Activated CD8-positive, alpha-beta T cell treated with anti-CD3 and anti-CD28 coated beads for 36 hours (primary cell): ENCODE measurements at places on chromosomes 12 and 14. TPM values are rescaled to one million over a fixed set of nuclear protein-coding genes. Genes with fewer than 3 reads are reported as not detected.

- H3K4me1 ChIP-seq: no peaks in the 10 kb centered on the region
- H3K4me3 ChIP-seq: no peak overlapping the region
Observed at GRCh38 chr12:119378903-119379302, 44.4 kb downstream of the CCDC60 start.

HSPA2 gene
- 3.6 TPM for total RNA-seq

GRCh38 chr12:98767248-98767647 lies 122.2 kb downstream of the APAF1 start:
- no peak overlapping the region for H3K27ac ChIP-seq
- H3K4me3 ChIP-seq: no peak overlapping the region
- DNase-seq: no peak
- H3K4me1 ChIP-seq: peaks cover 2% of the 10 kb centered on the region
- H3K36me3 ChIP-seq: no peaks in the 10 kb centered on the region

PPP1R12A gene
- total RNA-seq: 57.8 TPM

- no peaks in the 10 kb centered on the region for H3K36me3 ChIP-seq
- DNase-seq: no peak
- H3K27me3 ChIP-seq: peaks cover 1% of the 10 kb centered on the region
Observed at GRCh38 chr14:36055681-36056225, 120.8 kb downstream of the PTCSC3 start.

GRCh38 chr12:48980953-48981756 lies 3.0 kb downstream of the WNT1 start:
- peaks cover 47% of the 10 kb centered on the region for H3K4me1 ChIP-seq
- peaks cover 52% of the 10 kb centered on the region for H3K27me3 ChIP-seq
- no peaks in the 10 kb centered on the region for H3K36me3 ChIP-seq
- H3K27ac ChIP-seq: peak overlapping the region; percentile 47
- peak overlapping the region; percentile 60 for H3K4me3 ChIP-seq

DNA sequence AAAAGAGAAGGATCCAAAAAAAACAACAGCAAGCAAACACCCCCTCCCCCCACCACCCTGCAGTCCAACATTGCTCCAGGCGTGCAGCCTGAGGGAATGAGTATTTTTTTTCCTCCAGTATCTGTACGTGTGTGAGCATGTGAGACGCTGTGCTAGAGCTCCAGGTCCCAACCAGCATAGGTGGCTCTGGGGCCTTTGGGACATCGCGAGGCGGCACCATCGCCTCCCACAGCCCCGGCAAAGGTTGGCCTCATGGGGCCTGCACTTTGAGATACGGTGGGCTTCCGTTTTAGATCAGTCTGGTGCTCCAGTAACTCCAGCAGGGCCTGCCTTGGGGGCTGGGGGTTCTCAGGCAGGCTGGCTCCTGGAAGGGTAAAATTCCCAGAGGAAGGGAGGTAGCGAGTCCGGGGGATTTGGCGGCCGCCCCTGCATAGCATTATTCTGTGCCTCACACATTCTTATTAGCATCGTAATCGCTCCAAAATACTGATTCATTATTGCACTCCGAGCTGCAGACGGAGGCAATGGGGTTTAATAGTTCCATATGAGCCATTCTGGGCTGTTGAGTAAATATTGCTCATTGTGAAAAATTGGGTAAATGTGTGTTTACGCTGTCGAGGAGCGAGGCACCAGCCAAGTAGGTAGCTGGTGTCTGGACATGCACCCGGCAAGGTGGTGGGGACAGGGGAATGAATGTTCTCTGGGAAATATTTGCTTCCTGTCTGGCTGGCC lies 143.1 kb upstream of the MYL2 start:
- no peaks in the 10 kb centered on the region for H3K27me3 ChIP-seq
- H3K4me3 ChIP-seq: no peak overlapping the region
- peaks cover 11% of the 10 kb centered on the region for H3K4me1 ChIP-seq
- H3K36me3 ChIP-seq: no peaks in the 10 kb centered on the region

ARHGDIB gene
- total RNA-seq: 765 TPM

DNA sequence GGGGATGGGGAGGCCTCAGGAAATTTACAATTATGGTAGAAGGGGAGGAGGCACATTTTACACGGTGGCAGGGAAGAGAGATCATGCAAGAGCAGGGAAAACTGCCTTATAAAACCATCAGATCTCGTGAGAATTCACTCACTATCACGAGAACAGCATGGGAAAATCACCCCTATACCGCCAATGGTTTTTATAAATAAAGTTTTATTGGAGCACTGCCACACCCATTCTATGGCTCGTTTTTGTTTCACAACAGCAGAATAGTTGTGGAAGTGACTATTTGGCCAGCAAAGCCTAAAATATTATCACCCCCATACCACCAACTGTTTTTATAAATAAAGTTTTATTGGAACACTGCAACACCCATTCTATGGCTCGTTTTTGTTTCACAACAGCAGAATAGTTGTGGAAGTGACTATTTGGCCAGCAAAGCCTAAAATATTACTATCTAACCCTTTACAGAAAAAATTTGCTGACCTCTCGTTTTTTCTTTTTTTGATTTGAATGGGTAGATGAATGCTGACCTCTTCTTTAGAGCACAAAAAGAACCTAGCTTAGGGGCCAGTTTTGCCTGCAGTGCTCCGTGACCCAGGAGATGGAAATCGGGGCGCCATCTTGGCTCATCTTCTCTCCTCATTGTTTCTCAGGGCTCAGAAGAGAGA lies 77.3 kb upstream of the RIN3 start:
- H3K27ac ChIP-seq: no peak overlapping the region
- H3K36me3 ChIP-seq: no peaks in the 10 kb centered on the region
- peaks cover 19% of the 10 kb centered on the region for H3K4me1 ChIP-seq
- H3K4me3 ChIP-seq: no peak overlapping the region

DNA sequence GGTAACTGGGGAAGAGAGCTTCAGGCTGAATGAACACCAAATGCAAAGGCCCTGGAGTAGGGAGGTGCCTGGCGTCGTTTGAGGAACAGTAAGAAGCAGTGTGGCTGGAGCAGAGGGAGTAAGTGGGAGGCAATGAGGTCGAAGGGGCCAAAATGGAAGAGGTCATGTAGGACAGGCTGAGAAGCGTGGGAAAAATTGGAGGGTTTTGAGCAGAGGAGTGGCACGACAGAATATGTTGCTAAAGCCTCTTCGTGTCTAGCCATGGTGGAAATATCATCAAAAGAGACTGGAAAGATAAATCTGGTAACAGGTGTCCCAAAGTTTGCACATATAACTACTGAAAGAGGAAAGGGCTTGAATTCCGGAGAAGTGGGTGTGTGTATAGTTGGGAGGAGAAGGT lies 1.9 kb downstream of the TRIM9 start:
- no peaks in the 10 kb centered on the region for H3K36me3 ChIP-seq
- peaks cover 6% of the 10 kb centered on the region for H3K27me3 ChIP-seq
- no peak overlapping the region for H3K27ac ChIP-seq
- peaks cover 17% of the 10 kb centered on the region for H3K4me1 ChIP-seq

DNA sequence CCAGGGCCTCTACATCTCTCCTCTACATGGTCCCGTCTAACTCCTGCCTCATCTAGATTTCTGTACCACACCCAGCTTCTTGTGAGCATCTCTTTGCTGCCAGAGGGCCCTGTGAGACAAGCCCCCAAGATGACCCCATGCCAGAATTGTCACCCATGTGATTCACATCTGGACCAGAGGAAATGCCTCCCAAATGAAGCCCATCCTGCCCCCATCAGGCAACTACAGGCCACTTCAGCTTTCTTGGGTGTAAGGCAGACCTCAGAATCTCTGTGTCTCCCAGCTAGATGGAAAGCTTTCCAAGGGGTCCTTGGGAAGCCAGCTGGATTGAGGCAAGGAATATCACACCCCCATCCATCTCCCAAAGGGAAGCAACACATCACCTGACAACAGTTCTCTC lies 9.3 kb upstream of the OAS3 start:
- H3K4me3 ChIP-seq: no peak overlapping the region
- H3K27ac ChIP-seq: no peak overlapping the region
- no peaks in the 10 kb centered on the region for H3K27me3 ChIP-seq
- H3K4me1 ChIP-seq: no peaks in the 10 kb centered on the region
- no peaks in the 10 kb centered on the region for H3K36me3 ChIP-seq
- DNase-seq: no peak

DNA sequence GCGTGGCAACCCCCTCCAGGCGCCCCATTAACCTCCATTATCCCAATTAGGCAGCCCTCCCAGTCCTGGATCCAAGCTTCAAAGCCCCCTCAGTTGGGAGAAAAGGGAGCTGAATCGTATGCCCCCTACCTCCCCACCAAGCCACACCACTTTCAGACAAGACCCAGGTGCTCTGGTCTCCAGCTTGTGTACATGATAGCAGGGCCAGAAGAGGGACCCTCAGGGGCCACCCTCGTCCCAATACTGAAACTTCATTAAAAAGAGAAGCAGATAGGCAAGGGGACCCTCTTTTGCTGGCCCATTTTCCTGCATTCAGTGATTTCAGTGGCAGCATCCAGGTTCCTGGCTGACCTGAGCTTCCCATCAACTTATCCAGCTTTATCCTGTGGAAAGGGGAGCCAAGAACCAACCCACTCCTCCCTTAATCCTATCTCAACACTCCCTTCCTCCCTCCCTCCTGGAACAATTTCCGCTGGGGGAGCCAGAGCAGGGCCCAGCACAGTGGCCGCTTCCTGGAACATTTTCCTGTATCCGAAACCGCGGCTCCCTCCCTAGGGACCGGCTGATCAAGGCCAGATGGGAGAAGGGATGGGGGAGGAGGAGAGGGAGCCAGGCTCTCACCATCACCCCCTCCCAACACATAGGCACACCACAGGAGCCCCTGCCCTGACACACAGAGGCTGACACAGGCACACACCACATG lies 9.5 kb upstream of the SP7 start:
- DNase-seq: no peak
- no peaks in the 10 kb centered on the region for H3K36me3 ChIP-seq
- peak overlapping the region; percentile 42 for H3K27ac ChIP-seq
- H3K4me1 ChIP-seq: peaks cover 12% of the 10 kb centered on the region

GRCh38 chr12:89593233-89593632 lies 67.4 kb upstream of the POC1B start:
- no peaks in the 10 kb centered on the region for H3K27me3 ChIP-seq
- H3K36me3 ChIP-seq: peaks cover 44% of the 10 kb centered on the region
- H3K4me3 ChIP-seq: no peak overlapping the region
- no peak for DNase-seq

GALNT9 gene
- not detected for total RNA-seq

COX8C gene
- not detected for total RNA-seq

C1R gene
- 2.4 TPM for total RNA-seq

RPL6 gene
- total RNA-seq: 1,954 TPM

DNA sequence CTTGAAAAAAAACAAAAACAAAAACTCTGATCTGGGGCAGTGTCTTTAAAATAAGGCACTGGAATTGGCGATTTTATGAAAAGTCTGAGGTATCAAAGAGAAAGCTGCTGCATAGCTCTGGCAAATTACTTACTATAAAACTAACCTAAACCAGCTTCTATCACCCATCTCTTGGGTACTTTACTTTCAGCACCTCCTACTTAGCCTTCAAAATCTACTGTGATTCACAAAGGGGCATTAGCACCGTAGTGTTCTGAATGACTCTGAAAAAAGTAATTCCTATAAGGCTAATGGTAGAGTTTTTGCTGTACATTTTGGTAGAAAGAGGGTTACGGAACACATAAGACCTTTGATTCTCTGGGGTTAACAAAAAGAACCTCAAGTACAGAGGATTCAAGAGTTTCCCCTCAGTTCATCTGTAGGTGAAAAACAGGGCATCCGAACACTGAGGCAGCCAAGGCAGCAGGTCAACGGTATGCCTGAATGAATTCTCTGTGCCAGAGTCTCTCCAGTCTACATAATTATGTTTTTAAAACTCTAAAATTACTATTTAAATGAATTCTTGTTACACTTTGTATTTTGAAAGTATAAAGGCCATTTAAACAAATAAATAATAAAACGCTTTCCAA lies 101.5 kb downstream of the ELK3 start:
- no peak for DNase-seq
- H3K27me3 ChIP-seq: no peaks in the 10 kb centered on the region
- no peak overlapping the region for H3K4me3 ChIP-seq
- peaks cover 17% of the 10 kb centered on the region for H3K4me1 ChIP-seq

TRPV4 gene
- not detected for total RNA-seq

DNA sequence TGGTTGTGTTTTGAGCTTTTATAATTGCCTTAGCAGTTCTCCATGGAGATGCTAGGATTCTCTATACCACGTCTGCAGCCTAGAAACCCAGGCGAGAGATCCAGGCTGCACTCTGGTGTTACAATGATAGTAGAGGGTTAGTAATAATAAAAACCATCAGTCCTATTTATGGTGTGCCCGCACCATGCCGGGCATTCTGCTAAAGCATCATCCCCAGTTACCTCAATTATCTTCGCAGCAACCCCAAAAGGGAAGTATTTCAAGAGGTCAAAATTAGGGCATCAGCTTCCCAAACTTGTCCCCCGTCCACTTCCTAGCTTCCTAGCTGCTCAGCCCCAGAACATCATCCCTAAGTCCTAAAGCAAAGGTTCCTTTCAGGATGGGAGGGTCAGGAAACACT lies 3.2 kb downstream of the SYNE3 start:
- H3K27me3 ChIP-seq: no peaks in the 10 kb centered on the region
- H3K4me3 ChIP-seq: no peak overlapping the region
- H3K27ac ChIP-seq: peak overlapping the region; percentile 3

DNA sequence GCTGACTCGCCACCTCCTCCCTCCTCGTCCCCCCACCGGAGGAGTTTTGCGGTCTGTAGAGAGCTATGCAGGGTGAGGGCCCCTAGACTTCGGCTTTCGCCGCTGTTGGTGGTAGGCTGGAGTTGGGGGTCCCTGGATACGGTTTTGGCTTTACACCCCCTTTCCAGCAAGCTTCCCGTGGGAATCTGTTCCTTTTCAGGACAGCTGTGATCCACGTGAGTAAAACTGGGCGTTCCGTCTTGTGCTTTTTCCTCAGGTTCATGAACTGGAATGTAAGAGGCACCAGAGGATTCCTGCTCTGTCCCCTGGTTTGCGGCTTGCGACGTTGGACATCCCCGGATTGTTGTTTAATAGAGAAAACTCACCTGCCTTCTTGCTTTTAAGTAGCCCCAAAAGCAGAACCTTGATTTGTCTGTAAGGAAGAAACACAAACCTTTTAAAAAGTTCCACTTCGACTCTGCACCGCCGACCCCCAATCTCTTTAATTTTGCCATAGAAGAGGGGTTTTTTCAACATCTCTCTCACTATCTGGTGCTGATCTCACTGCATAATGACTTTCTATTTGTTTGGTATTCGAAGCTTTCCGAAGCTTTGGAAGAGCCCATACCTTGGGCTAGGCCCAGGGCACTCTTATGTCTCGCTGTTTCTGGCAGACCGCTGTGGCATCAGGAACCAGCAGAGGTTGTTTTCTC lies 490 bp downstream of the PRORP start:
- no peaks in the 10 kb centered on the region for H3K27me3 ChIP-seq
- peaks cover 60% of the 10 kb centered on the region for H3K4me1 ChIP-seq
- no peak for DNase-seq
- H3K27ac ChIP-seq: peak overlapping the region; percentile 99
- peaks cover 36% of the 10 kb centered on the region for H3K36me3 ChIP-seq

GRCh38 chr12:110123919-110124268 lies 263 bp upstream of the IFT81 start:
- H3K36me3 ChIP-seq: no peaks in the 10 kb centered on the region
- peaks cover 8% of the 10 kb centered on the region for H3K27me3 ChIP-seq
- no peak overlapping the region for H3K27ac ChIP-seq

TMEM179 gene
- total RNA-seq: not detected
